ENCODE measurements at places on chromosomes 4 and X. TPM values are rescaled to one million over a fixed set of nuclear protein-coding genes. Genes with fewer than 3 reads are reported as not detected.

DNA sequence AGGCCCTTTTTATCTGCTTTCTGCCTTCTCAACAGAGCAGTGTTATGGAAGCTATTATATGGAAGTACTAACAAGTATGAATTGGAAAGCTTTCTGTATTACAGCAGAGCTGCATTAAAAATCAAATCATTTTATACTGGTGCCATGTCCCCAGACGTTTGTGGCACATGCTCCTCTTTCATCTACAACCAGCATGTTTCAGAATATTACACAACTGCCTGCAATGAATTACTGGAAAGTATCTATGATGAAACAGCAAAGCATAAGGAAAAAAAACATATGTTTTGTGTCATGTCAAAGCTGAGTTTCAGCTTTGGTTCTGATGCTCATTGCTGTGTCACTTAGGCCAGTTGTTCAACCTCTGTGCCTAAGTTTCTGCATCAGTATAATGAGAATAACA, 576.8 kb downstream of the GBA3 start:
- no peak for DNase-seq

- DNase-seq = no peak
These were observed 75.2 kb downstream of the ACOX3 start for GRCh38 chr4:8365353-8365752.

GRCh38 chr4:8763966-8764901, 107.4 kb downstream of the HMX1 start:
- no peak for DNase-seq

- no peak for DNase-seq
These were observed 377.1 kb upstream of the HS3ST1 start for GRCh38 chr4:11805842-11806241.

- DNase-seq = no peak
These were observed 137.9 kb downstream of the GPC3 start for GRCh38 chrX:133847340-133847994.

- no peak for DNase-seq
These were observed 57.4 kb downstream of the PSAPL1 start for GRCh38 chr4:7377223-7377865.

Gene NHSL2
- total RNA-seq = 0.51 TPM

DNA sequence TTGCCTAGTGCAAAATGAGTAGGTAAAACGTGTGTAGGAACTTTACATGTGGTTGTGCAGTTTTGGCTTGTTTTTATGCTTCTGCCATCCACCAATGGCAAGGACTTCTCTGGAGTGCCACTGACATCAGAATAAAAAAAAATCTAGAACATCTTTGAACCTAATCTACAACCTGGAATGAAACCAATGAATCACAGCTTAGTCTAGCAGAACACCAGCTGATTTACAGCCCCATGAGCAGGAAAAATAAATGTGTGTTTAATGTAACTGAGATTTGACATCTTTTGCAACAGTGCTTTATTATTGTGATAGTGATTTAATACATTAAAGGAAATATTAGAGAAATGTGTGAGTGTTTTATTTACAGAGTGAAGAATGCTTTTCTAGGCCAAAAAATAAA, 995.1 kb downstream of the PCDH7 start:
- DNase-seq = no peak

- no peak for DNase-seq
These were observed 211.5 kb downstream of the FRAS1 start for GRCh38 chr4:78268597-78268996.

DNA sequence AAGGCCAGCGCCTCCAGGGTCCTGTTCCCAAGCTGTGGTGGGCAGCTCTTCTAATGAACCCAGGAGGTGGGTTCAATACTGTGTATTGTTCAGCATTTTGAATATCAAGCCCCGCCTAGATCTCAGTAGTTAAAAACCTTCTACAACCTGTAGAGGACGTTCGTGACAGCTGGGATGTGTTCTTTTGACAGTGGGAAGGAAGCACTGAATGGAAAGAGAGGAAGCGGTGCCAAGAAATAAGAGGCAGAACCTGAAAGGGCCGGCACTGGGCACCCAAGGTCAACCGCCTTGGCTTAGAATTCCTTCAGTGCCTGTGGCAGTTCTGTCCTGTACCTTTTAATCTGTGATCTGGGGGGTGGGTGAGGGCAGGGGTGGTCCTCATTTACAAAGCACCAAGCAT, 73.1 kb downstream of the CC2D2A start:
- DNase-seq = no peak
